ENCODE measurements at places on chromosomes 16 and 17.

- peak; percentile 73 for ATAC-seq
These were observed 18.8 kb upstream of the ASGR2 start for GRCh38 chr17:7133424-7133823.

DNA sequence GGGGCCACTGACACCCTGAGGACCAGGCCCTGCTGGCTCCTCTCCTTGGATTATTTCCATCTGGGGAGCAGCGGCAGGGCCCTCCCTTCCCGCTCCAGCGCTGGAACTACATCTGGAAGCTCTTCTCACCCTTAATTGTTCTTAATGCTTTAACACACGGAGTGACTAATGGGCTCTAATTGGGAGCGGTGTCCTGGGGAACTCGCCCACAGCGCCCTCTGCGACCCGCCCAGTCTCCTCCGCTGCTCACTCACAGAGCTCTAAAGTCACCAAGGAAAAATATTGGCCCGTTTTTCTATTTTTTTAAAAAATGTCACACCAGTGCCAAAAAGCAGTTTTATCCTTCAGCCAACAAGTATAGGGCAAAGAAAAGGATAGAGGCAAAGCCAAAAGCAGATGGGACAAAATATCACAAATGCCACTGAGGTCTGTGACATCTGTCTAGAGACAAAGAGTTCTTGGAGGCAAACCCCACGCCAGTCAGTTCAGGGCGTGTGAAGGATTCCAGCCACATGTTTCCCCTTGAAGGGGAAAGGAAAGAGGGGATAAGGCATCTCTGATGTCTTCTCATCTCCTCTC is 134.7 kb downstream of the RBFOX3 start:
- ATAC-seq: no peak

DNA sequence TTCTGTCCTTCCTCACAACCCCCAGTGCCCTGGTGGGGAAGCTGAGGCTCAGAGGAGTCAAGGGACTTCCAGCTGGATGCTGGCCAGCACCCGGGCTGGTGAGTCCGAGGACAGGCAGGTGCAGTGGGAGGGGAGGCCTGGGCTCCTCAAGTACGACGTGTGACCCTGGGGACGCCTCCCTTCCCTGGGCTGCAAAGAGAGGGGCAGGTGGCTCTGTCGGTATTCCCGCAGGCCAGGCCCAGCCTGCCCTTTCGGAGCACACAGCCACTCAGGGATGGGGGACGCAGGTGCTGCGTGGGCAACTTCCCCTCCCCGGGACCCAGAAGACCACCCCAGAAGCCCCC is 33.1 kb upstream of the PVALEF start:
- ATAC-seq: no peak

- ATAC-seq: no peak
These were observed 126.7 kb upstream of the FOXF1 start for GRCh38 chr16:86383488-86384262.

GRCh38 chr17:66777689-66778225 is 57.2 kb upstream of the CACNG5 start:
- no peak for ATAC-seq

- ATAC-seq: no peak
These were observed 57.1 kb downstream of the BRIP1 start for GRCh38 chr17:61806081-61806828.

DNA sequence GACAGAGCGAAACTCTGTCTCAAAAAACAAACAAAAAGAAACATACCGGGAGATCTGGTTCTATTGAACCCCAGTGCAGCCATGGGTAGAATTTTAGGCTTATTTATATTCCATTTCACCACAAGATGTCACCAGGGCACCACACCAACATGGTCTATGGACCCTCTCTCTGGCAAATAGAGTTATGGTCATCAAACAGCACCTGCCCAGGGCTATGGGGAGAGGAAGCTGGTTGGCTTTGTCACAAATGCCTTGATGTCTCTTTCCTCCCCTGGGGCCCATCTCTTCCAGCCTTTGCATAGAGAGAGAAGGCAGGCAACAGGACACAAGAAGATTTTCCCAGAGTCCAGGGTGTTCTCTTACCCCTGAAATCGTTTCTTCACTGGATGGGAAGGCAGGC is 128.4 kb downstream of the WWOX start:
- no peak for ATAC-seq

DNA sequence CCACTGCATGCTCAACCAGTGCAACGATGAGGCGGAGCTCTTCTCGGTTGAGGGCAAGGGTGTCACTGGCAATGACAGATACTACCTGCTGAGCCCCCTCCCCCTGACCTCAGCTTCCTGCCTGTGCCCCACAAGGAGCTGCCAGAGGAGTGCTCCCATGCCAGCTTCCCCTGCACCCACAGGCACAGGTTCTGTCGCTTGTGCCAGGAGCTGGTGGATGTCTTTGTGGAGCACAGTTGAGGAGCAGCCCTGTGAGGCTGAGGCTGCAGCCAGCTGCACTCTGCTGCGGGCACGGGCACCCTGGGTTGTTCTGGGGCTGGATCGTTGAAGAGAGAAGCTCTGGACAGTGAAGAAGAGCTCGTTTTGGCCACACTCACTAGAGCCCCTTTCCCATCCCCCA is 165.3 kb upstream of the ZNF267 start:
- no peak for ATAC-seq

- ATAC-seq: peak; percentile 22
These were observed 22.0 kb downstream of the CLUH start for GRCh38 chr17:2689411-2690164.

GRCh38 chr16:9409560-9410493 is 318.4 kb downstream of the HAPSTR1 start:
- ATAC-seq: no peak

DNA sequence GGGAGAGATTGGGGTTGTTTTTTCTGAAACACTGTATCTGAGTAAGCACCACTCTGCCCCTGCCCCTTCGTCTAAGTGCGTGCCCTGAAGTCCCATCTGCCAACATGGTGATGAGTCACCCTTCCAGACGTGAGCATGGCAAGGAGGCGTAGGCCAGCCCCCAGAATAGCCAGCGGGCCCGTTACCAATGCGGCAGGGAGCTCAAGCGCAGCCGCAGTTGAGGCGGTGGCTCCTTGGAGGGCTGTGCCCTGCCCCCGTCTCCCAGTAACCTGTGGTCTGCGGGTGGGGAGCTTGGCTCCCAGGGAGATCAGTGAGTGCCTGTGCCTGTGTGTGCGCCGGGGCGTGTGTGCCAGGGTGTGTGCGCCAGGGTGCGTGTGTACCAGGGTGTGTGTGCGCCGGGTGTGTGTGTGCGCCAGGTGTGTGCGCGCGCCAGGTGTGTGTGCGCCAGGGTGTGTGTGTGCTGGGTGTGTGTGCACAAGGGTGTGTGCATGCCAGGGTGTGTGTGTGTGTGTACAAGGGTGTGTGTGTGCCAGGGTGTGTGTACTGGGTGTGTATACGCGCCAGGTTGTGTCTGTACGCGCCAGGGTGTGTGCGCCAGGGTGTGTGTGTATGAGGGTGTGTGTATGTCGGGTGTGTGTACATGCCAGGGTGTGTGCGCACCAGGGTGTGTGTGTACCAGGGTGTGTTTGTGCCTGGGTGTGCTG is 98.6 kb upstream of the CHMP6 start:
- ATAC-seq: no peak

DNA sequence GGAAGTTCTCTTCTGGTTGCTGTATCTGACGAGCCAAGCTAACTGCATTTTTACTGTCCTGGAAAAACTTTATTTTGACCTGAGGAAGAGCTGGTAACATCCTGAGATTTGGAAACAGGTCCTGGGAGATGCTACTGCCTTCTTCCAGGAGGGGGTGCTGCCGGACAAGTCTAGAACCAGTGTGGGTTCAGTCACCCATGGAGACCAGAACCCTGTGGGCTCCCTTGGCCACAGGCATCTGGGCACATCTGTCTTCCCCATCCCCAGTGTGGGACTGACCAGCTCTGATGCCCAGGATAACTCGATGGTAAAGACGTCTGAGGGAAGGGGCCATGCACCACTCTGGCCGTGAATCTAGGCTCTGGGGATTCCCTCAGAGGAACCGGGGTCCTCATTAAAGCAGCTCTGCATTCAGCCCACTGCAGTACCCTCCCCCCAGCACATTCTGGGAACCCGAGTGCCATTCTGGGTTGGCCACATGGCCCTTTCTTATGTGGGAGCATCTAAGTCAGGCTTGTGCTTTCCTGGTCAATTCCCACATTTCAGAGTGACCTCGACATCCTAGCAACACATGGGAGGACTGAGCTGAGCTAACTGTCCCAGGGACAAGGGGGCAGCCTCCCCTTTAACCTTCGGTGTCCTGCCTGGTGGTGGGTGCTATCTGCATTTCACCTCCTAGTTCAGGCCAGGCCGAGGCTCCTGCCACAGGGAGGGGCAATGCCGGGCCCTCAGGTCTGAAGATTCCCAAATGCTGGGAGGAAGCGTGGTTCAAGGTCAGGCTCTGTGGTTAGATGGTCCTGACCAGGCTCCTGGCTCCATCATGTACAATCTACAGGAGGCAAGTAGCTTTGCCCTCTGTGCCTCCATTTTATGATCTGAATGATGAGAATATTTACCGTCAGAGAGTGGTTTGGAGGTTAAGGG is 6.4 kb downstream of the C16orf86 start:
- ATAC-seq: peak; percentile 60

DNA sequence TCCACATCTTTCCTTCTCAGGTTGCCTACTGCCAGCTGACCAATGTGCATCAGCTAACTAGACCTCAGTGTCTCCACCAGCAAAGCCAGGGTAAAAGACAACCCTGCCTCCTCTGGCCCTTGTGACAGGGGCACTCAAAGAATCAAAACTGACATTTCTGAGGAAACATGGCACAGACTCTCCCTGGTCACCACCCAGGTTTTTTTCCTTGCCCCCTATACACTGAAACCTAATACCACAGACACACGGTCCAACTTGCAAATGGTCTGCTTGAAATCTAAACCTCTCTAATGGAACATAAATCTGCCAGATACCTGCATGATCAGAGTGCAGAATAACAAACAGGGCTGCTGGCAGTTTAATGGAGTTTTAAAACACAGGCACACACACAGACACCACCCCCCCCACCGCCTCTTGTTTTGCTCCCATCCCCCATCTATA is 19.5 kb upstream of the CORO6 start:
- ATAC-seq: no peak

DNA sequence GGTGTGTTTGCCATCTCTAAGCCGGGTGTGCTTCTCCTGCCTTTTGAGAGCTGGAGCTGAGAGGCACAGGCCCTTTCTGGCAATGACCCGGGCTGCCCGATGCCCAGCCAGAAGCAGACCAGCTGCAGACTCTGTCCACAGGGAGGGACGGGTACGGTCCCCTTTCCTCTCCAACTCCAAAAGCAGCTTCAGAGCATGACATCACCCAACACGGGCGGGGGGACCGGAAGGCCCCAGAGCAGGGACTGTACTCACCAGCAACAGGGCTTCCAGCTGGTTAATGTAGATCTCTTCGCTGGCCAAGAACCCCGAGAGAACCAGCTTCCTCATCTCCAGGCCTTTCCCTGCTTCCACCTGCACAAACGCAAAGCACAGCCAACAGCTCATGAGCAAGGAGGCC is 79.4 kb downstream of the ABR start:
- ATAC-seq: no peak

DNA sequence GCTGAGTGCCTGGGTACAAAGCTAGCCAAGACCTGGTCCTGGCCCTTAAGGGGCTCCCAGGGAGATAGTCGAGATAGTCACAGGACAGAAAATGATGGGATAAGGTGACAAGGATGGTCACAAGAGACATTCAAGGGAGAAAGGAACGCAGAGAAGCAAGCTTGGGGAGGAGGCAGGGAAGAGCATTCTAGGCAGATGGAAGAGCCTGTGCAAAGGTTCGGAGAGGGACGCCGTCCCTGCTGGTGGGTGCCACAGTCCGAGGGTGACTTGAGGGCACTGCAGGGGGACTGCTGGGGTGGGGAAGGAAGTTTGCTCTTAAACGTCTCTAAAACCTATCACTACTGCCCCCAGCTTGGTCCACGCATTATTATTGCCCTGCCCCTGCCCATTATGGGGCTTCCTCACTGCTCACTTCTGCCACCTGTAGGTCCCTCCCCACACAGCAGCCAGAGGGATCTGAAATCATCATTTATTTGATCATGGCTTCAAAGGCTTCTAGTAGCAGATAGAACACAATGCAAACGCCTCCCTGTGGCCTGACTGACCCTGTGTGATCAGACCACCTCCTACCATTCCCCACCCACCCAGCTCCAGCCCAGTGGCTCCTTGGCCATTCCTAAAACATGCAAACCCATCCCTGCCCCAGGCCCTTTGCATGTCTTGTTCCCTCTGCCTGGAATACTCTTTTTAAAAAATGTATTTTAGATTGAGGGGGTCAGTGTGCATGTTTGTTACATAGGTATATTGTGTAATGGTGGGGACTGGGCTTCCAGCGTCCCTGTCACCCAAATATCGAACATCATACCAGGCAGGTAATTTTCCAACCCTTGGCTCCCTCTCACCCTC is 60.3 kb downstream of the RMI2 start:
- peak; percentile 46 for ATAC-seq

GRCh38 chr17:4487820-4488716 is 10.6 kb upstream of the SPNS2 start:
- ATAC-seq: no peak

DNA sequence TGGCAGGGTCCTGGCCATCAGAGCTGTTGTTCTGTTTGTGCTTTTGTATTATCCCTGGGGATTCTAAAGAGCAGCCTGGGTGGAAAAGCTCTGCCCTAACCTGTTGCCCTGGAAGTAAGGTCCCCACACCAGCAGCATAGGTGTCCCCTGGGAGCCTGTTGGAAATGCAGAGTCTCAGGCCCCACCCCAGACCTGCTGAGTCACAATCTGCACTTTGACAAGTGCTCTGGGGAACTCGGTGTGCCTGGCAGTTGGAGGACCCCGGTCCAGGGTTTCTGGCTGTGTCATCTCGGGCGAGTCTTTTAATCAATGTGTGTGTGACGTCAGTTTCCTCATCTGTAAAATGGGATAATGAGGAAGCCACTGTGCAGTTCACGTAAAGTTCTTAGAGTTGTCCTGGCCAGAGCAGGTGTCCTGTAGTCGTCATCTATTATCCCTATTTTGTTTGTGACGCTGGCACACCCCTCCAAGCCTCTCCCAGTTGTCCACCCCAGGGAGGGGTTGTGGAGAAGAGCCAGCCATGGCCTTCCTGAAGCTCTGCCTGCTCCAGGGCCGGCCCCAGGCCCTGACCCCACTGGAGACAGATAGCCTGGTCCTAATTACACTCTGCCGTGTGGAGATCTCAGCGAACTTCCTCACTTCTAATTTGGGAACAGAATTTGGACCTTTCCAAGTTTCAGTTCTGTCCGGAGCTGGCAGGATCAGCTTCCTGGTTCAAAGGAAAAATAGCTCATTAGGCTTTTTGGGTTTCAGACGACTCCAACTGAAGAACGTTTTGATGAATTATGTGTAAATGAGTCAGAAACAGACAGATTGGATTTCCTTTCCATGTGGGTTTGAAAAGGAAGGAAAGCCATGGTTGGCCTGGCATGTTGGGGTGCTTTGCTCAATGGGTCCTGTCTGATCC is 295.7 kb upstream of the FOXF1 start:
- no peak for ATAC-seq

- no peak for ATAC-seq
These were observed 19.5 kb downstream of the PLLP start for GRCh38 chr16:57264950-57265371.
